ENCODE measurements at places on chromosomes 3 and 15.

DNA sequence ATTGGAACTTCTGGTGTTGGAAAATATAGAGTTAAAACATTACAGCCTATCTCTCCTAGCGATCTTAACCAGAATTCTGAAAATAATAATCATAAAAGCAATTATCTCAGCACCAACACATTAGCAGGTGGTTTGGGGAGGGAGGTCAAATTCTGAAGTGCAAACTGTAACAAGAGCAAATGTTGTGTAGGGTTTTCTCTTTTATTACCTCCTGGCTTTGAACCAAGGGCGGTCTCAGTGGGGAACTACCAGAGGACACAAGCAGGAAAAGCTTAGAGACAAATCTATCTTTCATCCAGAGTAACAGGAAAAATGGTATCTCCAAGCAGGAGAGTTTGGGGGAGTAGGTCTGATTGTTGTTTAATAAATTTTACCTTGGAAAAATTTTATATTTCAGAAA lies 5.5 kb upstream of the ARRDC4 start:
- DNase-seq, result no peak

DNA sequence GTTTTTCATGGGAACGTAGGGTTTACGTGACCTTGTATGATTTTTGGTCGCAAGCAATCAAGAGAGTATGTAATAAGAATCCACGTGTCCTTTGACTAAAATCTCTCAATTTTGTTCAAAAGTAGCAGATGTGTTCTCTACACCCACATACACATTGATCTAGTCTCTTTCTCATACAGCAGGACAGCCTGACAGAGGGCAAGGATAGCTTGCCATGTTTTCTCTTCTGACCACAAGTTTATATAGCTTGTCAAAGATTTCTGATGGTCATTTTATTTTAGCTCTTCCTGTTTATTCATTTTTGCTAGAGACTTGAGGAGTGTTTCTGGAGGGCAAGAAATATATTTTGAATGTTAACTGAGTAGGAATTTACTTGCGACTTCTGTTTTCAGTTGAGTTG lies 570.2 kb upstream of the ALCAM start:
- no peak for DNase-seq

DNA sequence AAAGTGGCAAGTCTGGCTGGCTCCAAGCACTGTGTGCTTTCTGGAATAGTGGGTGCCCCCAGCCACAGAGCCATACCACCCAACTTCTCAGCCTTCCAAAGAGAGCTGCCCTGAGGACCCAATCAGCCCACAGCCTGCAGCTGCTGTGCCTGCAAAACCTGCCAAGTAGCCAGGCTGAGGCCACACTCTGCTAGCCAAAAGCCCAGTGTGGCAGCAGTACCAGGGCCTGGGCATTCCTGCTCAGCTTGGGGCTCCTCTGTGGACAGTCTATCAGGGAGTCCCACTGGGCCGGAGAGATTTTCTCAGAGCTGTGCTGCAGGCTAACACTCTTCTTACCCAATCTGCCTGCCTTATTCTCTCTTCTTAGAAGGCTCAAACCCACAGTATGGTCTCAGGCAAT lies 136.5 kb downstream of the TPRA1 start:
- no peak for DNase-seq

- peak; percentile 48 for DNase-seq
These were observed 62.1 kb downstream of the RASGRF1 start for GRCh38 chr15:79028411-79028964.

- peak; percentile 45 for DNase-seq
These were observed 20.4 kb downstream of the BMF start for GRCh38 chr15:40087991-40088928.

DNA sequence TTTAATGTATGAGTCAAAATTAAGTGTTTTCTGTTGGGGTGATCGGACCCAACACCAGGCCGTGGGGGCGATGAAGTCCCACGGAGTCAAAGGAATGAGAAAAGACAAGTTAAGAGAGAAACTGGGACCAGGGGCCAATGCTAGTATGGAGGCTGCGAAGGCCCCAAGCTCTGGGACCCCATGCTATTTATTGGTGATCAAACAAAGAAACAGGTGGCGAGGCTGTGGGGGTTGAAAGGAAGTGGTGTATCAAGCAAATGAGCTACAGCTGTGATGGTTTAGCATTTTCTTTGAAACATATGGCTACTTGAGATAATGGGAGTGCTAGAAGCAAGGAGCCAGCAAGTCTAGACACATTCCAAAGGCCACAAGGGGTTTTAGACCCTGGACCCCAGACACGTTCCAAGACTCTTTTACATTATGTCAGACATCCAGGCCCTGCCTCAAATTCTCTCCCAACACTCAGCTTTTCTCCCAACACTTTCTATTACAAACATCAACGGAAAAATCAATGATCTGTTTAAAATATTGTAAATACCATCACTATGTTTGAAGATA lies 56.0 kb upstream of the SNRPN start:
- DNase-seq, result no peak

- peak; percentile 52 for DNase-seq
These were observed 39.4 kb upstream of the FRMD4B start for GRCh38 chr3:69425249-69425648.

DNA sequence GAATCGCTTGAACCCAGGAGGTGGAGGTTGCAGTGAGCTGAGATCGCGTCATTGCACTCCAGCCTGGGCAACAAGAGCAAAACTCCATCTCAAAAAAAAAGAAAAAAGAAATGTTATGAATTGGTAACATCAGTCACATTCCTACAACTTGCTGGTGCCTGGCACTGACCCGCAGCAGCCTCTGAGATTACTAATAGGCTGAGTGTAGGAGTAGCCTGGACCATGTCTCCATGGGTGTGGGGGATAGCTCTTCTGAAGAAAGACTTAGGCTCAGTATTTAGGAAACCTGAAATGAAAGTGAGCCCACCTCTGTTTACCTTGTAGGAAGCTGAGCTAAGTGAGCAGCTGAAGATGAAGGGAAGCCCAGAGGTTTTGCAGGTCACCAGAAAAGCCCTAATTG lies 148.3 kb downstream of the LRRC28 start:
- peak; percentile 50 for DNase-seq

DNA sequence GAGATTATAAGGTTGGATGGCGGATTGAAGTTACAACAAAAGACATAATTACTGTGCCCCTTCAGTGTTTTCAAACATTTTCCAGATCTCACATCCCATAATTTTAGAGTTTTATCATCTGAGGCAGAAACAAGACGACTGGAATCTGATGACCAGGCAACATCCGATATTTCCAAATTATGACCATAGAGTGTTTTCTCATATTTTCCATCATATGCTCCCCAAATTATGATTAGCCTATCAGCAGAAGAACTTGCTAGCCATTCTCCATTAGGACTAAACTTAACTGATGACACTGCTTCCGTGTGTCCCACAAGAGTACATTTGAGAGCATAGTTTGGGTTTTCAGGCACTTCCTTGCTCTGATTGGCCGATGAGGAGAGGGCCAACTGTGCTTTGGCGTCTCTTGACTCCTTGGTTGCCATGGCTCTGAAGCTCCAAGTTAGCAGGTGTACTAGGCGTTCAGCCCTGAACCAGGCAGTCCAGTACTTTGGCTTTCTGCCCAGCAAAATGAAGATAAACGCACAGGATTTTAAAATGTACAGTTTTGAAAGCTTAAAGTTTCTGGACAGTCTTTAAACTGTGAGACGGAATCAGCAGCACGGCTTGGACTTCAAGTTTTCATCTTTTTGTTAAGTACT lies 638 bp downstream of the WDR5B start:
- DNase-seq, result peak; percentile 67

DNA sequence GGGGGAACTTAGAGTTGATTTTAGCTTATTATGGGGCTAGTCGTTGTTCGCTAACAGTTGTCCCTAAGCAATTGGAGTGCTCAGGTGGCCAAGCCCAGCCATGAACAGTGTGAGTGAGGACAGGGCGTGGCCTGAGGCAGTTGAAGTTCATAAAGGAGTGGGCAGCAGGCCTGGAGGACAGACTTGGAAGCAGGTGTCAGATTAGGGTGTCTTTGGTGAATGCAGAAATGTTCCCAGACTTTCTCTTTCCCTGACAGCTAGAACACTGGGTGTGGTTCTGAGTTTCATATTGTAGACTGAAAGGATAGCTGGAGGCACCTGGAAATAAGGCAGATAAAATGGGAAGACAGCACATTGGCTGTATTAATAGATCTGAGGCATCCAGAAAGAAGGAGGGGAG lies 59.8 kb upstream of the FGD5 start:
- no peak for DNase-seq

- DNase-seq, result peak; percentile 46
These were observed 53.4 kb upstream of the CCDC174 start for GRCh38 chr3:14598143-14598569.

- peak; percentile 55 for DNase-seq
These were observed 22.3 kb upstream of the SMCO1 start for GRCh38 chr3:196537319-196537984.

GRCh38 chr3:11600501-11601282 lies 43.0 kb downstream of the VGLL4 start:
- DNase-seq, result peak; percentile 99

DNA sequence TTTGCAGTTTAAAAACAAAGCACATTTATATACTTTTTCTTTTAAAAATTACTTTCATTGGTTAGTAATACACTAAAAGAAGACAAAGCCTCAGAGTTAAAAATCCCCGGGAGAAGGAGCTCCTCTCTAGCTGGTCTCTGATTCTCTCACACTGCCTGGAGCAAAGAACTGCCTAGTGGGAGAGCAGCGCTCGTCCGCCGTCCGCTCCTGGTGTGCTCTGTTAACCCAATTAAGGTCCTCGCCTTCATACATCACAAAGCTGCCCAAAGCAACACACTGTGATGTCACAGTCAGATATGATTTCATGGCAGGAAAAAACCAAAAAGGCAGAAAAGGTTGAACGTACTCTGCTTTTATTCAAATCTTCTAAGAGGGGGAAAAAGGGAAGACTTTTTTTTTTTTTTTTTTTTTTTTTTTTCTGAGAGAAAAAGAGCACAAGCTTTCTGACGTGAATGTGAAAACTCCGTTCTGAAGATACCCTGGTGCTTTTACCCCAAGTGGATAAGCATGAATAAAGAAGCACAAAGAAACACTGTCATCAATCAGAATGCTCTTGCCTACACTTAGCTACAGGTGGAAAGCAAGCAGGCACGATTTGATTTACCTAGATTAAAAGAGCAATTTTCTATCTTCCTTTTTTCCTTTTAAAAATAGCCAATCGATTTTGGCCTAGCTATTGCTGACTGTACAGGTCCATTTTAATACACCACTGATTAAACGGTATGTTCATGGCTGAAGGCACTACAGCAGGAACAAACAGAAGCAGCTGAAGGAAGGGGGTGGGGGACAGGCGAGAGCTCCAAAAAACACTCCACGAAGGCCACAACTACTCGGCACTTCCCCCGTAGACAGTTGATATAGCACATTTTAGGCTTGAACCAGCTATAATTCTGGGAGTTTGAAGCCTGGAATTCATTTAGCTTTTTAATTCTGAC lies 115.2 kb downstream of the TIGIT start:
- DNase-seq, result peak; percentile 68

GRCh38 chr3:26587571-26587970 lies 35.0 kb upstream of the LRRC3B start:
- DNase-seq, result no peak

GRCh38 chr3:141735176-141735575 lies 2.9 kb upstream of the RNF7 start:
- no peak for DNase-seq

- DNase-seq, result no peak
These were observed 254.5 kb upstream of the ROPN1 start for GRCh38 chr3:124246376-124246775.
